ENCODE measurements at places on chromosomes 6 and 20.

- no peak for DNase-seq
Measured at GRCh38 chr6:82015526-82015925, 232.0 kb downstream of the IBTK start.

GRCh38 chr6:143099647-143100046 is 39.0 kb downstream of the AIG1 start:
- peak; percentile 54 for DNase-seq

DNA sequence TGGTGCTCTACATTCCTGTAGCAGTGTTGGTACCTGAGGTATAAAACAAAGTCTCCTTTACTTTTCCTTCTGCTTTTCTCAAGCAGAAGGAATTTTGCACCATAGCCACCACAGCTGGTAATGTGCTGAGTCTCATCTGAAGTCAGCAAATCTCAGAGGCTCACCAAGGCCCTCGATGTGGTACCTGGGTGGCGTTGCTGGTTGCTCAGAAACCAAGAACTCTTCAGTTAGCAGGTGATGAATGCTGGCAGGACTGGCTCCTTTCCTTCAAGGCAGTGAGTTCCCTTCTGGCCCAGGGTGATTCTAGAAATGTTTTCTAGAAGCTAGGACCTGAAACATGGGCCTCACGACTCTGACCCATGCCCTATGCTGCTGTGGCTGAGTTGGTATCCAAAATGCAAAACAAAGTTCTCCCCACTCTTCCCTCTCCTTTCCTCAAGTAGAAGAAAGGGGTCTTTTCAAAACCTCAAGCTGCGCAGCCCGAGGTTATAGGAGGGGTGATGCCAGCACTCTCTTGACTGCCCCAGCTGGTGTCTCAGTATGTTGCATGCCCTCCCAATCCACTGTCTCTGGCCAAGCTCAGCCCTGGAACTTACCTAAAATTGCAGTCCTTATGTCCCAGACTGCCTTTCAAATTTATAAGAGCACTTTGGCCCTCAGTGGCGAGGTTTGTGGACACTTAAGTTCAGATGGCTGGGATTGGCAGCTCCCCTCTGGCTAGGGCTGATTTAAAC is 592.3 kb downstream of the FRK start:
- DNase-seq: no peak

DNA sequence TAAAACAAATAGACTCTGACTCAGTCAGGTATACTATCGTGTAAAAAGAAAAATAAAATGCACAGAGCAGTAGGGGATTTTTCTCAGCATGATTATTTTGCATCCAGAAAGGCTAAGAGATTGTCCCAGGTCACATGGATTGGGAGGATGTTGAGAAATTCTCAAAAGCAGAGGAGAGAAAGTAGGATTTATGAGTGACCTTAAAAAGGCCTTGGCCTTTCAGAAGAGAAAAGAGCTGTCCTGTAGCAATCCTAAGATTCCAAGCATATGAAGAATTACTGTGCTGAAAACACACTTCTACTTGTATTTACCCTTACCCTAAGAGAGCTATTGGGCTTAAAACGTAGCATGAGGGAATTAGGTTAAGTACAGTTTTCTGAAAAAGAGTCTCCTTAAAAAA is 149.7 kb upstream of the ENPP5 start:
- DNase-seq: no peak

DNA sequence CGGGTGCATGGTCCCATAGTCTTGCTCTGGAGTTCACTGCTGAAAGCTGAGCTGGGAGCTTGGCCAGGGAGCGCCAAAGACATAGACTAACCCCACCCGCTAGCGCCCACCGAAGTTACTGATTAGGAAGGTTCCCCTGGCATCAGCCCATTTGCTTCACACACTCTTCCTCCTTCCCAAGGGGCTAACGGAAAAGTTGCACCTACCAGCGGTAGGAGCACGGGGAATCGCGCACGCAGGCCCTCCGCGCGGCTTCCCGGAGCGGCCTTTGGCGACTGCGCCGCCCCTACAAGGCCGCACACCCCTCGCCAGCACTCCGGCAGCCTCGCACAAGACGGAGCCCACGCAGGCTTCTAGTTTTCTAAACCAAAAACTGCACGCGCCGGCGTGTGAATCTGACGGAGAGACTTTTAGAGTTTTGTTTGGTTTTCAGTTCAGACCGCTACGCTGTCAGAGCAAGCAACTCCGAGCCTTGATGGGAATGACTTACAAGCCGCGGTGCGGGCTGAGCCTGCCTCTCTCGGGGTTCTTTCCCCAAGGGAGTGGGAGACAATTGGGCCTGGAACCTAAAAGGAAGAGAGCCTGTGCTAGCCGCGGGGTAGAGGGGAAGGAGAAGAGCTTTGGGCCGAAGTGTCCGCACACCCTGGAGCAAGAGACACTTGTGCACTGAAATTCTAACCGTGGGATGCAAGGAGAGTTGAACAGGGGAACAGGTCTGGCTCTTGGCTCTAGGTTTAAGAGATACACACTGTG is 891 bp upstream of the POU3F2 start:
- peak; percentile 54 for DNase-seq

DNA sequence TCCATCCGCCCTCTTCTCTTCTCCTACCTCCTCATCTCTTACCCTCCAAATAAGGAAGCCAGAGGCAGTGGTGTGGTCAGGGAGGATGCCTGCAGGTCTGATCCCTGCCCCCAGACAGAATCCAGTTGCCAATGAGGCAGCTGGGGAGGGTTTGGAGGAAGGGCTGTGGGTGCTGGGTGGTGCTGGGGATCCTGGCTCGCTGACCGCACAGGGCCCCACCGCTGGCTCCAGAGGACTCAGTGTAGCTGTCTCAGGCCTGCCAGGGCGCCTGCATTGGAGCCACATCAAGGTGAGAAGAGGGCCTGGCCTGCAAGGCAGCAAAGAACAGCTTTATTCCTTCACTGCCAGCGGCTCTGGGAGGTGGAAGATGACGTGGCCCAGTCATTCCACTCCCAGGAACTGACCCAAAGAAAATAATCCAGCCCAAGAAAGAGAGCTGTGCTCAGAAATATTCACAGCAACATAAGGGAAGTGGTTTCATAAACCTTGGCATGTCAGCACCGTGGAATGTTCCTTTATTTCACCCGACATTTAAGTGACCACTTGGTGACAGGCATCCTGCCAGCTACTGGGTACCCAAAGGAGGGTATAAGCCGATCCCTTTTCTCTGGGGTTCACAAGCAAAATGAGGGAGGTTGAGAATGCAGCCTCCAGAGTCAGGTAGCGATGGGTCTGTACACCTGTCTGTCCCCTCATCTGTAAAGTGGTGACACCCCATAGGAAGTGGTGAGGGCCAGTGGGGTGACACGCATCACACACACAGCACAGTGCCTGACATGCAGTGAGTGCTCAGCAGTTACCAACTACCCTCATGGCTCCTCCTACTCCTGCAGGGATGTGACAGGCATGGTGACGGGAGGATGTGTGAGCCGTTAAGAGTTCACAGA is 125.1 kb downstream of the SNX5 start:
- peak; percentile 90 for DNase-seq
